ENCODE measurements at places on chromosomes 11 and 22. TPM values are rescaled to one million over a fixed set of nuclear protein-coding genes. Genes with fewer than 3 reads are reported as not detected.

GRCh38 chr22:17281026-17281425 is 61.8 kb upstream of the ADA2 start:
- no peak overlapping the region for H3K27ac ChIP-seq
- no peaks in the 10 kb centered on the region for H3K4me1 ChIP-seq
- no peak overlapping the region for H3K4me3 ChIP-seq
- H3K36me3 ChIP-seq = no peaks in the 10 kb centered on the region
- peaks cover 32% of the 10 kb centered on the region for H3K27me3 ChIP-seq

DNA sequence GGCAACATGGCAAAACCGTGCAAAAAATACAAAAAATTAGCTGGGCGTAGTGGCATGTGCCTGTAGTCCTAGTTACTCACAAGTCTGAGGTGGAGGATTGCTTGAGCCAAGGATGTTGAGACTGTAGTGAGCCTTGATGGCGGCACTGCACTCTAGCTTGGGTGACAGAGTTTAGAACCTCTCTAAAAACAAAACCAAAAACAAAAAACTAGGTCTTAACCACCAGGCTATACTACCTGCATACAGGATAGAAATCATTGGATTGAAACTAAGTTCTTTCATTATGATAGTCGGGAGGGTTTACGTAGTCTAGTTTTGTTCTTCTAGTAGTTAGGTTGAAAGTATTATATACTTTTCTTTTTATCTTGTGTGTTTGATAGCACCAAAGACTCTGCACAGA is 5.8 kb downstream of the RNF214 start:
- H3K4me3 ChIP-seq = no peak overlapping the region
- no peak for DNase-seq
- no peaks in the 10 kb centered on the region for H3K4me1 ChIP-seq
- peaks cover 4% of the 10 kb centered on the region for H3K36me3 ChIP-seq
- H3K27me3 ChIP-seq = no peaks in the 10 kb centered on the region

DNA sequence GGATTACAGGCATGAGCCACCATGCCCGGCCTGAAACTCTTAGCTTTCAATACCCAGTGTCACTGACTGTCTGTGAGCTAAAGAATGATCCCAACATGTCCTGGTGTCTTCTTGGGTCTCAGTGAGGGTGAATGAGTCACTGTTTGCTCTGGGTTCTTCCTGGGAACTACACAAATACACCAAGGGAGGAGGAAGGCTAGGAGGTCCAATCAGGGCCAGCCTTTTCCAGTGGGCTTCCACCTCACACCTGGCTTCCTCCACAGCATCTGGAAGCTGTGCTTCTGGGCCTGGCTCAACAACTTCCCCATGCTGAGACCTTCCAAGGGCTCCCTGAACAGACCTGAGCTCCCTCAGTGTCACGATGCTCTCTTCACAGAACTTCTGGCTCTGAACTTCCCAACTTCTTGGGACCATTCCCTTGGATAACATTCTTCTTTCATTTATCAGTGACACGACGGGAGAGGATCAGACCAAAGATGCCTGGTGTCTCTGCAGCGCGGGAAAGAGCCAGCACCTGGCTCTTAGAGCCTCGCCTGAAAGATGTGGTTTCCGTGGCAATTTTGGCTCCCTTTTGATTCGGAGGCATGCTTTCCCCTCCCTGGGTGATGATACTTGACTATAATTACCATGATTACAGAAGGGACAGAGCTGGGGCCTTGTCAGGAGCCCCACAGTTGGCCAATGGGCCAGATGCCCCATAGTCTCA is 22.3 kb upstream of the CHRM4 start:
- H3K4me3 ChIP-seq = no peak overlapping the region
- no peak overlapping the region for H3K27ac ChIP-seq
- H3K4me1 ChIP-seq = no peaks in the 10 kb centered on the region
- DNase-seq = no peak
- no peaks in the 10 kb centered on the region for H3K27me3 ChIP-seq

- no peaks in the 10 kb centered on the region for H3K36me3 ChIP-seq
- no peak overlapping the region for H3K27ac ChIP-seq
- H3K4me1 ChIP-seq = no peaks in the 10 kb centered on the region
Measured at GRCh38 chr11:92651159-92651558, 318.3 kb upstream of the MTNR1B start.

DNA sequence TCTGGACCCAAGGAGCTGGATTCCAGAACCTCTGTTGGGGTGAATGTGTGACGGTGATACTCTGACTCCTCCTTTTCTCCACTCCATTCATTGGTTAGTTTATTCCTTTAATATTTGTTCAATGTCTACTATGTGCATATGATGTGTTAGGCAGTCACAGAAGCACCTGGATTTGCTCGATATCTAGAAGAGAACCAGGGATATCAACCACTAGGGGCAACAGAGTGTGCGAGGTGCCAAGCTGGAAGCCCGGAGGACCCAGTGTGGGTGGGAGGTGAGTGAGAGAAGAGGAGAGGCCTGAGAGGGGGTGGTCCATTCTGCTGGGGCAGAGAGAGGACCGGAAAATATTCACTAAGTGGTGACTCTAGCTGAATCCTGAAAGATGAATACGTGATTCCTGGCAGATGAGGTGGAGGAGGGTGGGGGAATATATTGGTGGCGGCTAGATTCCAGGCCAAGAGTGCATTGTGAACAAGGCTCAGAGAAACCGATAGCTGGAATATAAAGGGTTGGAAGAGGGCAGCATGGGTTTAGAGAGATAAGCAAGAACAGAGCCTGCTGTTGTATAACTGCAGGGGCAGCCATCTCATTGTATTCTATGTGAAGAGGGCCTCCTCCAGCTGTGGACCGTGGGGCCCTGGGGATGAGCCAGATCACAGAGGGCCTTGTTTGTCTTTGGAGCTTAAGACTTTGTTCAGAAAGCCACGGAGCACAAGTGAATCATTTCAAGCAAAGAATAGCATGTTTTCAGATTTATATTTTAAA is 6.9 kb upstream of the TIMP3 start:
- no peak overlapping the region for H3K4me3 ChIP-seq
- no peaks in the 10 kb centered on the region for H3K36me3 ChIP-seq
- peaks cover 4% of the 10 kb centered on the region for H3K4me1 ChIP-seq
- H3K27me3 ChIP-seq = peaks cover 9% of the 10 kb centered on the region

GRCh38 chr11:86589856-86590589 is 82.4 kb downstream of the ME3 start:
- DNase-seq = no peak
- H3K36me3 ChIP-seq = peaks cover 12% of the 10 kb centered on the region
- H3K27ac ChIP-seq = peak overlapping the region; percentile 40
- peaks cover 38% of the 10 kb centered on the region for H3K4me1 ChIP-seq
- no peaks in the 10 kb centered on the region for H3K27me3 ChIP-seq
- no peak overlapping the region for H3K4me3 ChIP-seq

GRCh38 chr22:46598737-46599424 is 21.3 kb upstream of the GRAMD4 start:
- peaks cover 12% of the 10 kb centered on the region for H3K36me3 ChIP-seq
- H3K27me3 ChIP-seq = no peaks in the 10 kb centered on the region
- no peak overlapping the region for H3K4me3 ChIP-seq
- no peak overlapping the region for H3K27ac ChIP-seq
- peaks cover 18% of the 10 kb centered on the region for H3K4me1 ChIP-seq

DNA sequence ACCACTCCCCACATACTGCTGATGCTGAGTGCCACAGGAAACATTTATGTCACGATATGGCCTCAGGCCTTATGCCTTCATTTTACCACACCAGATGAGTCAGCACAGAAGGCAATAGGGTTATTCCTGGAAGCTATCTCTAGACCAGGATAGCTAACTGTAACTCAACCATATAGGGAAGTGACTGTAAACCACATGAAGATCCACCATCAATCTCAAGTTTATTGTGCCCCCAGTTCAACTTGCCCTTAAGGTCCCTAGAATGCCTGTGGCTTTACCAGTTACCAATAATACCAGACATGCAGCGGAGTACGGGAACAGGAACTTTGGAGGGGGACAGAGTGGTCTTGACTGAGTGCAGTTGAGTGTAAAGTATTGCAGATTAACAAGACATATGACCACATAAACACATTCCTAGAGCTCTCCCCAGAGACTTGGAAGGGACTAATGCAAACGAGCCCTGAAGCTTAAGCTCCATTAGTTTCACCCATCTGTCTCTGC is 180.9 kb downstream of the KIF18A start:
- H3K4me1 ChIP-seq = no peaks in the 10 kb centered on the region
- H3K36me3 ChIP-seq = no peaks in the 10 kb centered on the region
- H3K4me3 ChIP-seq = no peak overlapping the region
- no peaks in the 10 kb centered on the region for H3K27me3 ChIP-seq
- no peak for DNase-seq

DNA sequence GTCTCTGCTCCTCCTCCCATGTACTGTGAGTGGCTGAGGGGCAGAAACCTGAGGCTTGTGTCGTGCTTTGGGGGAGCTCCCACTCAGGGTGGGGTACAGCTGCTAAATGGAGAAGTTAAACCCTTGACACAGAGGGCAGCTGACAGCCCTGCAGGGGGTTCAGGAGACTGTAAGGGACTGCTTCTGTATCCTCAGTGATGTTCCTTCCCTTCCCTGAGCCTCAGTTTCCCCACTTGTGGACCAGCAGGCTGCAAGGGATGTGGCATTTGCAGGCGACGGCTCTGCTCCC is 15.6 kb downstream of the SYNGR1 start:
- H3K36me3 ChIP-seq = peaks cover 6% of the 10 kb centered on the region
- H3K27me3 ChIP-seq = peaks cover 16% of the 10 kb centered on the region
- H3K27ac ChIP-seq = no peak overlapping the region
- no peak for DNase-seq

DNA sequence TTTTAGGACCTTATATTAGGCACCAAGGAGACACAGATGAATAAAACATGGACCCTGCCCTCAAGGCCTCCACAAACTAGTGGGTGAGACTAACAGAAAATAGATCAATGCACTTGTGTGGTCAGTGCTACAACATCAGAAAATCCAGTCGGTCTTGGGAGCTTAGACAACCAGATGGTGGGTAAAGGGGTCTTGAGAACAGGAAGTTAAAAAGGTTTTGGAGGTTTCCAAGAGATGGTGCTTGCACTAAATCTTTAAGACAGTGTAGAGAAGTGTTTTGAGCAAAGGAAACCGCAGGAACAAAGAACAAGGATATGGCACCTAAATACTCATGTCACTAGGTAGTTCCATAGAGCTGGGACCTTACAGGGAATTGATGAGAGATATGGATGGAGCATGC is 56.2 kb downstream of the GALNT18 start:
- H3K27ac ChIP-seq = no peak overlapping the region
- peaks cover 14% of the 10 kb centered on the region for H3K4me1 ChIP-seq
- H3K27me3 ChIP-seq = no peaks in the 10 kb centered on the region
- no peak for DNase-seq
- no peaks in the 10 kb centered on the region for H3K36me3 ChIP-seq

GRCh38 chr11:36014898-36015665 is 71.2 kb downstream of the LDLRAD3 start:
- DNase-seq = no peak
- H3K4me3 ChIP-seq = no peak overlapping the region
- no peaks in the 10 kb centered on the region for H3K27me3 ChIP-seq
- H3K36me3 ChIP-seq = no peaks in the 10 kb centered on the region
- peaks cover 14% of the 10 kb centered on the region for H3K4me1 ChIP-seq

GRCh38 chr11:69425895-69426544 is 55.4 kb upstream of the LINC01488 start:
- no peaks in the 10 kb centered on the region for H3K27me3 ChIP-seq
- no peaks in the 10 kb centered on the region for H3K36me3 ChIP-seq
- peaks cover 27% of the 10 kb centered on the region for H3K4me1 ChIP-seq
- no peak for DNase-seq

DNA sequence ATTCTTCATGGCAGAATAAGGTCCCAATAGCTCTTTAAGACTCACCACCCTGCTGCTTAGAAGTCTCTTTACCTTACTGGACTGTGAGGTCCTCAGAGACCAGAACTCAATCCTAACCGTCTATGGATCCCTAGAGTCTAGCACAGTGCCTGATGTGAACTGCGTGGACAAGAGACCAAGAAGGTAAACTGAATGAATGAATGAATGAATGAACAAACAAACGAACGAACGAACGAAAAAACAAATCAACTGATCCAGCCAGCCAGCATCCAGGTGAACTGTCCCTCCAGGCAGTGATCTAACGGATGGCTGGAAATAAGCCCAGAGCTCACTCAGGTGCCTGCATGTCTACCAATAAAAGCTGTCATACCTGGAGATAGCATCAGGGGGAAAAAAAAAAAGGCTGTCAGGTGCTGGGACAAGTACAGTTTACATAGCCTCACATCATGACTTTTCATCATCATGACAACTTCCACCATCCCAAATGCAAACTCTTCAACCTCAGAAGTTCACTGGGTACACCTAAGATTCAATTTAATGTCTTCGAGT is 59.8 kb downstream of the PACSIN2 start:
- H3K27ac ChIP-seq = peak overlapping the region; percentile 97
- H3K4me3 ChIP-seq = peak overlapping the region; percentile 36
- H3K4me1 ChIP-seq = peaks cover 84% of the 10 kb centered on the region
- peaks cover 85% of the 10 kb centered on the region for H3K36me3 ChIP-seq

- no peaks in the 10 kb centered on the region for H3K27me3 ChIP-seq
- DNase-seq = no peak
- H3K4me1 ChIP-seq = peaks cover 15% of the 10 kb centered on the region
- no peaks in the 10 kb centered on the region for H3K36me3 ChIP-seq
Measured at GRCh38 chr11:60208146-60208895, 25.4 kb upstream of the MS4A6A start.

The VSTM5 gene
- 0.71 TPM for total RNA-seq

The OR52A5 gene
- not detected for total RNA-seq

The OR8G5 gene
- total RNA-seq = not detected

The KIRREL3 gene
- 0.15 TPM for total RNA-seq

The CCDC188 gene
- not detected for total RNA-seq

The C11orf16 gene
- total RNA-seq = not detected

The KRTAP5-8 gene
- total RNA-seq = not detected

The APOA5 gene
- total RNA-seq = not detected

The SHANK2 gene
- total RNA-seq = 109 TPM

The GGTLC3 gene
- not detected for total RNA-seq

Measured in Calu3 (cell line).